Kidney tubule cell (primary cell): ENCODE measurements at places on chromosomes 4 and X.

- DNase-seq, result peak; percentile 42
Measured at GRCh38 chr4:21882051-21882839, 66.3 kb downstream of the KCNIP4 start.

- no peak for DNase-seq
Measured at GRCh38 chr4:4618847-4619246, 77.0 kb upstream of the STX18 start.

DNA sequence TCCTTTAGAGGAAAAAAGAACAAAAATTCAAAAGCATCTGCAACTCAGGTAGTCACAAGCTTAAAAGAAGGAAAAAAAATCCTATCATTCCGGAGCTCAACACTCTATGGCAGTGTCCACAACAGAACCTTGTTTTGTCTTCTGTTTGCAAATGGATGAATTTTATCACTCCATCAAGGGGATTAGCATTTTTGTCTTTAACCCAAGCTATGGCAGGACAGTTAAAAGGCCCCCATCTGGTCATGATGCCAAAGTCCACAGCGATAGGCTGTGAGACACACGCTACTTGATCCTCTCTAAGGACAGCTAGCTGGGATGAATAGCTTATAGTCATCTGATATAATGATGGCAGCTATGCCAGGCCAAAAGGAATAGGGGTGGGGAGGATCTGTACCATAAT lies 16.6 kb downstream of the AMER1 start:
- no peak for DNase-seq

- DNase-seq, result no peak
Measured at GRCh38 chr4:109234596-109234995, 67.9 kb downstream of the COL25A1 start.

- no peak for DNase-seq
Measured at GRCh38 chr4:129988957-129989356, 893.0 kb downstream of the C4orf33 start.

- DNase-seq, result no peak
Measured at GRCh38 chr4:102575369-102576129, 74.4 kb downstream of the NFKB1 start.

DNA sequence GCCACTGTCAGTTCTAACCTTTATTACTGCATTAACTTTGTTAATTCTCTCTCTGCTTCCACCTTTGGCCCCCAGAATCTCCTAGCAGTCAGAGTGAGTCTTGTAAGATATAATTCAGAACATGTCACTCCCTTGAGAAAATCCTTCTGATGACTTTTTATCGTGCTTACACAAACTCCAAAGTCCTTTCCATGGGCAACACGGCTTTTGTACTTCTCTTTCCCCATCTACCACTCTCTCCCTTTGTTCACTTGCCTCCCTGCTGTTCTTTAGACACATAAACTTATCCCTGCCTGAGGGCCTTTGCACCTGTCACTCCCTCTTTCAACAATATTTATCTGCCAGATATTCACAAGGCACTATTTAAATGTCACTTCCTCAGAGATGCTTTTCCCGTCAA lies 64.8 kb downstream of the MAOB start:
- DNase-seq, result no peak

DNA sequence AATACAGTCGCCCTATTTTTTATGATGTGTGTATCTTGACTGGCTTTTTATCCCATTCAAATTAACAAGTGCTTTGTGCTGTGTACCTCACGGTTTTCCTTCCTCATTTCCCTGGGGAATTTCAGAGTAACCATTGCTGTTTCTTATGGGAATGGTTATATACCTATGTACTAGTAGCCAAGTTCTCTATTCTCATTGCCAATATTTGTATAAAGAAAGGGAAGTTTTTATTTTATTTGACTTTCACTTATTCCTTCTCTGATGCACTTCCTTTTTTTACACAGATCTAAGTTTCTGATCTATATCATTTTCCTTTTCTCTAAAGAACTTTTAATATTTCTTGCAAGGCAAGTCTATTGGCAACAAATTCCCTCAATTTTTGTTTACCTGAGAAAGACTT lies 181.3 kb downstream of the SOWAHB start:
- DNase-seq, result no peak

DNA sequence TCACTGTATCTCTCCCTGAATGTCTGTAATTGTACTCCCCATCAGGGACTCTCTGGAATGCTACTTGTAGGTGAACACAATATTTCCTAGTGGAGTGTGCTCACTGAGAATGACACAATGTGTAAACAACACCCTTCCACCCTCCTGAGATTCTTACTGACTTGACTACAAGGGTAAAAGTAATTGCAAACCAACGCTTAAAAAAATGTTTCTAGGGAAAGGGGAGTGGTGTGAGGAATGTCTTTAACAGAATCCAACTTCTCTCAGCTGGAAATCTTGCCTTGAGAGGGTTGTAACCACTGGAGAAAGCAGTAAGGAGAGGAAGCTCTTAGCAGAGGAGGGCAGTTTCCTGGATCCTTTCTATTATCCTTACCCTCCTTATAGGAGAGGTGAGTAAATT lies 5.1 kb upstream of the RAPGEF2 start:
- peak; percentile 45 for DNase-seq
